ENCODE measurements at places on chromosomes 12 and 14.

DNA sequence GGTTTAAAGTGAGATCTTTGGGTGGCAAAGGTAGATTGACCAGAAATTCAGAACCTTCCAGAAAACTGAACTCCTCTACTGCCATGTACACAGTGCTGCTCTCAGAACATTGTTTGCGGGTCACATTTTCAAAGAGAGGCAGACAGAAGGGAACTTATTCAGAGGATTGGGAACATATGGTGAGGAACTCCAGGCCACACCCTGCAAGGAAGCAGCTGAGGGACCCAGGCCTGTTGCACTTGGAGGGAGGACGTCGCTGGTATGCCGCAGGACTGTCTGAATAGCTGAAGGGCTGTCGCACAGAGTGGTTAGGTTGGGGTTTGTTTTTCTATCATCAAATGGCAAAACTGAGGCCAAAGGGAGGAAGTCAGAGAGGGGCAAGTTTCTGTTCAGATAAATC is 441.1 kb downstream of the DPF3 start:
- no peak for DNase-seq

- DNase-seq: no peak
Observed at GRCh38 chr14:100587086-100587762, at the start of gene BEGAIN. BEGAIN (minus strand) TSS chr14:100587417; CDS start chr14:100587290, 127 bp downstream.

DNA sequence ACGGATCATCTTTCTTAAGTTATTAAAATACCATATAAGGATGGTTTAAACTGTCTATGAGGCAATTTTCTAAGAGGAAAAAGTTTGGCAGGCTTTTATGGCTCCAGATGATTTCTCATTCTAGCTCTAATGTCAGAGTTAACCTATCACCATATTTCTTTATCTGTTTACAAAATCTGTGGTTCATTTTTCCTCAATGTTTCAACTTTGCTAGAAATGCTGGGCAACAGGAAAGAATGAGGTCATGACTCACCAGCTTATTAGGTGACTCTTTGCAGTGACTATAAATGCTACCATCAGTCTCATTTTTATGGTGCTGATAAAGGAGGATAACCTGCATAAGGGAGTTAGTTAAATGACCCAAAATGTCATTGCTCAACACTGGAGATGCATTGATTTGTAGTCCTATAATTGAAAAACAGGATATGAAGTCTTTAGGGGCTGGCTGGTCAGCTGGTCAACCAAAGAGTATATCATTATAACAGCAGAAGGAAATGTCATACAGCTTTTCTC is 45.3 kb upstream of the RAP1B start:
- DNase-seq: no peak

DNA sequence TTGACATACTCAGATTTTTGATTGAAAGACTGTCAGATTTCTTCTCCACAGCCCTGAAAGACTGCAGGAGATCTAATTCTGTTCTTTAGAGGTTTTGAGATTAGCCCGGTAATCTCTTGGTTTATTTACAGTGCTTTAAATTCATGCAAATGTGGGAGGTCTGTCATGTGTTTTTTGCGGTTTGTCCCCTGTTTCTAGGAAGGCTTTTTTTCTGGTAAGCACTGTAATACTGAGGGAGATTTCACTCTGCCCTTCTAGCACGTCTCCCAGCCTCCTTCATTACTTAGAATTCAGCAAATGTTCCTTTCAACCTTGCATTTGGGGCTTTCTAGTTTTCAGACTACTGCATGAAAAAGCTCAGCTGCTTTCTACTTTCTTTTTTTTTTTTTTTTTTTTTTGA is 31.1 kb downstream of the GPHN start:
- no peak for DNase-seq

DNA sequence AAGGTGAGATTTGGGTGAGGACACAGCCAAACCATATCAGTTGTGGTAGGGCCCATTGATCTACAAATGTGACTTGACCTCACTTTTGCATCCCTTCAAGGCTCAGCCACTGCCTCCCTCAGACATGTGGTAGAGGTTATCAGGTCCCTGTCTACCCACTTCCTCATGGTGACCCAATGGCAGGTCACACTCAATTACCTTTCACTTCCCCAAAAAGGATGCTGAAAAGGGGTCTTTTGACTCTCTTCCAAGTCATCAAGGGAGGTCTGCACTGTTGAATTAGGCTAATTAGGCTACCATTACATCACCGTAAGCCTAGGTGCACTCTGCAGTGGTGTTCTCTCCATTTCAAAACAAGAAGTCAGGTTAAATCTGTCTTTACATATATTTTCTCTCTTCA is 22.6 kb upstream of the DRAM1 start:
- no peak for DNase-seq

GRCh38 chr12:19238540-19238939 is 109.0 kb downstream of the PLEKHA5 start:
- no peak for DNase-seq

GRCh38 chr12:64058541-64059265 is 163.4 kb downstream of the KICS2 start:
- no peak for DNase-seq

DNA sequence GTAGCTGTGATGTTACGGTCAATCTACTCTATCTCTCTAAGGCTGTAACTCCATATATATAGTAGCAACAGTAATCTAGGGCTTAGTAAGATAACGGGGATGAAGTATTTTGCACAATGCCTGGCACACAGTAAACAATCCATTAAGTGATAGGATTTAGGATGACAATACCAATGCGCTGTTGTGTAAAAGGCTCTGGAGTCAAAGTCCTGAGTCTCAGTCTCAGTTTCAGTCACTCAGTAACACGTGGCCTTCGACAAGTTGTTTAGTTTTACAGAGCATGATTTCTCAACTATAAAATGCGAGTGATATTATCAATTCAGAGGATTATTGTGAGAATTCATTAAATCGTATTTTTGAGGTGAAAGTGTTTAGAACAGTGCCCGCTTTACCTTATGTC is 162.4 kb downstream of the GARIN6 start:
- DNase-seq: no peak

GRCh38 chr12:57340104-57340503 is 89.1 kb upstream of the STAC3 start:
- DNase-seq: no peak

DNA sequence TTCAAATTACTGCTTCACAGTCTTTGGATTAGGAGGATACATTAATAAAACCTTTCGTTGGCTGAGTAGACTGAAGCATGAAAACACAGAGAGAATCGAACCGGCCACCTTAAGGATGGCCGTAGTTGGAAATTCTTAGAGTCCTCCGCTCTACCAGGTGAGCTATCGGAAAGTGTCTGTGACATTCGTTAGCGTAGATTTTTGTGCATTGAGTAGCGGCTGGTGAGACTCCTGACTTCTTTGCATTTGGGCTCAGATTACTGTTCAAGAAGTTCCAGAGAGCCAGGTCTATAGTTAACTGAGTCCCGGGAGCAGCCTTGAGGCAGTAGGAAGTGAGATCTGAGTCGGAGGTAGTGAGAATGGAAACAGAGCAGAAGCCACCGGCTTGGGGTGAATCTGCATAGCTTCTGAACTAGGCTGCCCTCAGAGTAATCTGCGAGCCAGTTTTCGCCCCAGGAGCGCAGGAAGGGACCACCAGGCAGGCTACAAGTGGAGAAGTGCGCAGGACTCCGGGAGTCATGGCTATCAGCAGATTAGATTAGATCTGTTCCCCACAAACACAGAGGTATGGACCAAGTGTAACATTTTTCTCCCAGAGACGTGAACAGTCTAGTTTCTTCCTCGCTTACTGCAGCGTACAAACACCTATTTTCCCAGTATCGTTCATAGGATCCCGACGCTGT is 11.0 kb downstream of the OR6S1 start:
- no peak for DNase-seq

DNA sequence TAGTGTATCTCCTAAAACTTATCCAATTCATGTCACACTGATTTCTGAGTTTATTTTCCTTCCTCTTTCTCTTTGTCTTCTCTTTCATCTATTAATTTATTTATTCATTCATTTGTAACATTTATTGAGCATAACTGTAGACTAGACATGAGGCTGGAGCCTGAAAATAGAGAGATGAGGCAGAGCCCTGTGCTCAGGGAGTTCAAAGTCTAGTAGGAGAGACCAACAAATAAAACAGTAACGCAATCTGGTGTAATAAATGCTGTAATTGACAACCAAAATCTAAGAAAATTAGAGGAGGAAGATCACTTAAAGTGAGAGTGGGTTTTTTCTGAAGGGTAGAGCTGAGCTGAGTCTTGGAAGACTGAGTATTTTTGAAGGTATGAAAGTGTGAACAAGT is 87.5 kb downstream of the POLR3B start:
- no peak for DNase-seq

- no peak for DNase-seq
Observed at GRCh38 chr12:127803545-127803944, 463.4 kb upstream of the TMEM132C start.

DNA sequence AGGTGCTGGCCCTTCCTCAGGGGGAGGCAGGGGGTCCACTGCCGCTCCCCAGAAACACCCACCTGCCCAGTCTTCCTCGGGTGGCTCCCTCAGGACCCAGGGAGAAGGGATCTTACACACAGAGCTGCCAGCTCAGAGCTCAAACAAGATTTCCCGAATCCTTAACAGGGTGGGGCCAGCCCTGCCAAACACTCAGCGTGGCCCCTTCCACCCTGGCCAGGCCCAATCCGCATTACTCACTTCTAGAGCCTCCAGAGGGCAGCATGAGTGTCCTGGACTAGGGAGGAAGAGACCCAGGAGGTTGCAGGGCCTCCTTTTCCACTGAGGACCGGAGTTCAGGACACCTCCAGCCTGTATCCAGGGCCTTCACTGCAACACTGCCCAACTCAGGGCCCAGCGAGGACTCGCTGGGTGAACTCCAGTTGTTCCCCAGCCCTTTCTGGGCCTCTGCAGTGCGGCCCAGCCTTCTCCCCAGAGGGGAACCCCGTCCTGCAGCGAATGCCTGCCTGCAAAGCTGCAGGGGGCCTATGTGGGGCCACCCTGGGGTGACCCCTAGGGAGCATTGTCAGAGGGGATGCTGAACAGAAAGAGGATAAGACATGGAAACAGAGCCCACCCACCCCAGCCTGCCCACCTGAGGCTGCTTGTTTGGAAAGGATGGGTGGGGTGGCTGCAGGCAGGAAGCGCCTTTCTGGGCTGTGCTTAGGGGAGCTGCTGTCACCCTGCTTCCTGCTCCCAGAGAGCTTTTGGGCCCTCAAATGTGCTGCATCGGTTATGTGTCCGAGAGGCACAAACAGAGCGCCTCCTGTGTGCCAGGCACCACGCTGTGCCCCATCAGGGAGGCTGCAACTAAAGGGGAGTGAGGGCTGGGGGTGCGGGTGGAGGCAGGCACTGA is 43.8 kb downstream of the CCNK start:
- no peak for DNase-seq

GRCh38 chr12:51923506-51924365 is 16.4 kb downstream of the ACVRL1 start:
- DNase-seq: peak; percentile 49

DNA sequence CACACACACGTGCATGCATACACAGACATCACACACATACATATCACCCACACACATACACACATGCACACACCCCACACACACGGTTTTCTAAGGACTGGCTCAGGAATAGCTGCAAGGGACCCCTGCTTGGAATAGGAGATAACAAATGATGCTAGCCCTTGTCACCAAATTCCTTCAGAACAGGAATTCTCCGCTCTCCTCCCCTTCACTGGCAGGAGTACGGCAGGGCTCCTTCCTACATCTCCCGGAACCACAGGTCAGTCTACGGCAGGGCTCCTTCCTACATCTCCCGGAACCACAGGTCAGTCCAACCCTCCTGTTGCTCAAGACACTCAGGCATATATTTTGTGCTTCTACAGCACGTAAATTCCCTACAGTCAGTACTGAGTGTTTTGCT is 23.9 kb downstream of the PHLDA1 start:
- DNase-seq: no peak

DNA sequence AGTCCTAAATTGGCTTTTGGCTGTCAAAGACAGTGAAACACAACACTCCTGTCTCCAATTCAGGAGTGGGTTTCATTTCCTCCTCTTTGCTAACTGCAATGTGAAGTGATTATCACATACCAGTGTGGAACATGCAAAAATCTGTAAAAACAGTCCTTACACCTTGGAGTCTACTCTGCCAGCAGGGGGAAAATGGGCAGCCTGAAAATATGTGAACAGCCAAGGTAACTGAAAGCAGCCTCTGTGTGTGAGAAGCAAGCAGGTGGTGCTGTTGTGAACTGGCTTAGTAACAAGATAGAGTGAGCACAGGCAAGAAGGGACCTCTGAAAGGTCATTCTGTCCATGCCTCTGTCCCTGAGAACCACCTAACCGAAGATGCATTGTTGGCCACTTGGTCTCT is 6.0 kb downstream of the PRMT8 start:
- no peak for DNase-seq

- no peak for DNase-seq
Observed at GRCh38 chr12:1787714-1788113, 32.7 kb upstream of the LRTM2 start.

GRCh38 chr12:64701283-64701682 is 57.9 kb downstream of the GNS start:
- DNase-seq: no peak

DNA sequence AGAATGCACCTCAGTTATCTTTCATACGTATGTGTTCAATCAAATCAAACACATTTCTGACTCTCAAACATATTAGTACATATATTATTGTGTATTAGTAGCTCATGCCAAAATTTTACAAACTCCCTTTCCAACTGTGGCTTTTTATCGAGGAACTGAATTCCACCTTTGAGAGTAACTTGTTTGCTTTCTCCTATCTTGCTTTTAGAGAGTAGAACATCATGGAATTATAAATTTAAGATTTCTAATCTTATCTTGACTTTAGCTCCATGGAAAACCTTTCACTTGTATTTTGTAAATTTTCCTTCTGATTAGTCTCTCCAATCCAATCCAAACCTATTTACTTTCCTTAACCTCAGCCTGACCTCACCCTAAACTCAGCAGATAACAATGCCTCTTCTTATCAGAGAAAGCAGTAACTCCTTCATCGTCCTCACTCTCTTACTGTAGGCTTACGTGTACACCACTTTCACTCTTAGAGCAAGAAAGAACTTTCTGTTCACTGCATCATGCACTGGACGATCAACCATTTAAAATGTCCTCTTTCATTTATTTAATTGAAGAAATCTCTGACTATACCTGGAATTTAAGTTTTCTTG is 164.5 kb downstream of the TMTC3 start:
- no peak for DNase-seq

DNA sequence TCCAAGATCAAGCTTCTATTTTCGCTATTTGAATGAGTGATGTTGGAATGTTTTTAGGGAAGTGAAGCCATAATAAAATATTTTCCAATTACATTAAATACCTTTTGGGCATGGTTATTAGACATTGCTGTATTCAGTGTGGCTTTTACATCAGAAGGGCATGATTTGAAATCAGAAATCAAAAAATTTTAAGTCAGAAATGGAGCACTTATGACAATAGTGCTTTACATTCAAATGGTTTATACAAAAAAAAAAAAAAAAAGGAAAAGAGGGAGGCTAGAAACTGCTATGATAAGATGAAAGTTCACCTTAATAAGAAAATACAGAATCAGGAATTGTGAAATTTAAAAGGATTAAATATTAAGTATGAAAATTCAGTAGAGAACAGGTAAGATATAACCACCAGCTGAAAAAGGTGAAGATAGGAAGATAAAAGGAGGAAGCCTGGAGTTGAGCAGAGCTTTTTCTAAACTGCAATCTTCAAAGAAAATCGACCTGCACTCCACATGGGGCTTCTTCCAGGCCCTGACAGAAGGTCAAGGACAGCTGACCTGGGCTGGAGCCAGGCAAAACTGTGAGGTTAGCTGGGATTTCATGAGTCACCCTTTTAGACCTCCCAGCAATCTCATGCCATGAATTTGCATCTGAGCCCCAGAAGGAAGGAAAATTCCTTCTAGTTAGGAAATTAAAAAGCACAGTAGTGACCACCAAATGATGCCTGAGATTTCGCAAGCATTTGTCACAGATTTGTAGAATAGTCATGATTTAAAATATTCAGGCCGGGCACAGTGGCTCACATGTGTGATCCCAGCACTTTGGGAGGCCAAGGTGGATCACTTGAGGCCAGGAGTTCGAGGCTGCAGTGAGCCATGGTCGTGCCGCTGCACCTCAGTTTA is 23.4 kb upstream of the BMP4 start:
- no peak for DNase-seq
